ENCODE measurements at places on chromosomes 3 and 15.

DNA sequence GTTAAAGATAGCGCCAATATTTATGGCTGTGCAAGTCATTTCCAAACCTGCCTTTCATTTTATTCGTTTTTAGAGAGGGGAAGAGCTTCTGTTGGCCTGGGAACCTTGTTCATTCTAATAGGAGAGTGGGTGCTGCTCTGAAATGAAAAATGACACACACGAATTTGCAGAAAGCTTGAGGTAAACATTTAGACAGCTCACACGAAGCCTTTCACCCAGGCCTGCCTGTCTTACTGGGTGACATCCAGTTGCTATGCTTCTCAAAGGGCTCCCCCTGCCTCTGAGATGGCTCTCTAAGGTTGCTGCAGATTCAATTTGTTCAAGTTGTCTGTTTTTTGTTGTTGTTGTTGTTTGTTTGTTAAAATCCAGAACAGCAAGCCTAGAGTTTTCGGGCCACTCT, 18.2 kb downstream of the PEX5L start:
- no peak for DNase-seq

GRCh38 chr15:82944056-82944455, 8.5 kb downstream of the HOMER2 start:
- no peak for DNase-seq

DNA sequence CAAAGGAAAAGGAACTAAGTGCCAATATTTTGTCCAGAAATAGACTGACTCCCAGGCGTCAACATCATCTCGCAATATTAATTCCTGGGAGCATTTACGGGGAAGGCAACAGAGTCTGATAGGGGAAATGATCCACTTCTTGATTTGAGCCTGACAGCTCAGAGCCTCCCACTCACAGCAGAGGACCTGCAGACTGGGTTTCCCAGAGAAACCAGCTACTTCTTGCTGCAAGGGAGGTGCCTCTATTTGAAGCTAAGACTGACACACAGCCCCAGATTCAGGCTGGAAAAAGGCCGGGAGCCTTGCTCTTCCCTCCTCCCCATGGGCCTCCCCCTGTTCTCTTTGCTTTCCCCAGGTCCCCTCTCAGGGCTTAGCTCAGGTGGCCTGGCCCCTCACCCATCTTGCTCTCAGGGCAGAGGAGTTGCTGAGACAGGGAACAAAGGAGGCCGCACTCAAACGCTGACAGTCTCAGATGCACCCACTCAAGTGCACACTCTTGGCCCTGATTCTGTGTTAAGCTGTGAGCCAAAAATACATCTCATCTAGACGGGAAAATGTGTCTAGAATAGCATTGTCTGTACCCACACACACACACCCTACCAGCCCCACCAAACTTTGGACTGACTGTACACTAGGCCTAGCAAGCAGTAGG, 49.8 kb upstream of the DCLK3 start:
- no peak for DNase-seq

- no peak for DNase-seq
These were observed 23.1 kb downstream of the SYN2 start for GRCh38 chr3:12027184-12027846.

DNA sequence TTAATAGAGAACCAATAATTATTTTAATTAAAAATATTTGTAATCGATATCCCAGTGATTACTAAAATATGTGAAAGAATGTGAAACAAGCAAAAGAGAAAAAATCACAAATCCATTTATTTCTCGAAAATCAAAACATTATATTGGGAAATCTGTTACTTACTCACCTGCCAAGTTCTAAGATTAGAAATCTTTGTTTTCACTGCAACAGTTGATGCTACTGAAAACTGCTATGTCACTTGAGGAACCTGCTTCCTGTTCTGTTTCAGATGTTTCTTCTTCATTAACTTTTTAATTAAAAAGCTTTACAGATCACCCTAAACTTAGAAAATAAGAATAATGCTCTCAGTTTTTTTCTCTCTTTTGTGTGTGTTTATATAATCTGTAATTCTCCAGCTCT, 13.7 kb upstream of the DPH6 start:
- DNase-seq: no peak

- no peak for DNase-seq
These were observed 606.7 kb downstream of the PDCD6IP start for GRCh38 chr3:34405159-34405558.

DNA sequence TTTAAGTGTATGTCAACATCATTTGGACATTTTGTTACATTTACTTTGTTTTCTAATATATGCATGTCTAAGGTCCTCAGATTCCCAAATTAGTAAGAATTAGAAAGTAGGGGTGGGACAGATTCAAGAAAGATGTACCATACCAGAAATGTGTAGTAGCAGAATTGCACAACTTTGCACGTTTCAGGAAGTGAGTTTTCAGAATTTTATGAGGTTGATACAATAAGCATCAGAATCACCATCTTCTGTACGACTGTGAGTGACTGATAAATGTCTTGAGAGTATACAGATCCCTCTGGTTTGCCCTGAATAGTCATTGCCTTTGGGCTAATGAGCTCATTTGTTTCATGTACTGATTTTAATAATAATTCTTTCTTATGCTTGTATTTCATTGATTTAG, 9.3 kb downstream of the ARIH2 start:
- DNase-seq: no peak

DNA sequence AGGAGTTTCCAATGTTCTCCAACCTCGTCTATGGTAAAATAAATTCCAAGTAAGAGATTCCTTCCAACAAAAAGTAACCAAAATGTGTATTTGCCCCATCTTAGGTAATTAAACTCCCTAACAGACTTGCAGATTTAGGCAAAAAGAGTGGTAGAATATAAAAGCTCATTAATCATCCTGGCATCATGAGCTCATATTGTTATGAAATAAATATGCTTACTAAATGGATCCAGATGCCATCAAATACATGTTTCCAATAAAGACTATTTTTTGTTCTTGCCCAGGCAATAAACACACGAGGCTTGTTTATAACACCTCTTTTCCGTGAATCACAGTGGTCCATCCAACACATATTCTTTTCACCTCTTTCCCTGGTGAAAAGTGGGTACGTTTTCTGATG, 189.4 kb downstream of the THSD4 start:
- DNase-seq: no peak

- no peak for DNase-seq
These were observed 498 bp upstream of the SEMA4B start for GRCh38 chr15:90200534-90201129.

DNA sequence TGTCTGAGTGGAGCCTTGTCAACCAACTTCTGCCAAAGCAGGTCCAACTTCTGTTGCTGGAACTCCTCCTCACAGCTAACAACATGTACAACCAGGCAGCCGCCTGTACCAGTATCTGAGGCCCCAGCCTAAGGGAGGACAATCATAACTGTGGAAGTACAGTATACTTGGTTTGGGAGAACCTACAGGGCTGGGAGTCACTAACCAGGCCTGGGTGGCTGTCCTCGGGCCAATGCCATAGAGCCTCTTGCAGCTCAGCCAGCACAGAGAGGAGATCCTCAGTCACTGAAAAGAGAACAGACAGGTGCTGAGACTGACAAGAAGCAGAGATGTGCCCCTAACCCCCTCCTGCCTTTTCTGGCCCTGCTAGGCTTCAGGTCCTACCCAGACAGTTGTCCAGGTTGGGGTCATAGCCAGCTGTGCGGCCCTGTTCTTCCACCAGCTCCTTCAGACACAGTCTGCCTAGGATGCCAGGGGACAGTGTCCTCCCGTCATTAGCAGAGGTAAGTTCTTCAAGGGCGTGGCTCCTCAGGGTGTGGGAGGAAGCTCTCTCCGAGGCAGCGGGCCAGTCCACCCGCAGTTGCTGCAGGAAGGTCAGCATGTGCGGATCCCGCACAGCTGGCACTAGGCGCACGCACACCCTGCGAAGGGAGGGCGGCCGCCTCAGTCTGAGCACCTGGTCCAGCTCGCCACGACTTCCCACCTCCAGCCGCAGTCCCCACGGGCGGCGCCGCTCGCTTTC, 980 bp downstream of the DALRD3 start:
- DNase-seq: no peak

GRCh38 chr3:107942951-107943749, 147.7 kb downstream of the CD47 start:
- no peak for DNase-seq

GRCh38 chr3:190339130-190339529, 16.9 kb upstream of the CLDN1 start:
- no peak for DNase-seq

GRCh38 chr3:13718436-13718835, 161.4 kb downstream of the WNT7A start:
- no peak for DNase-seq

GRCh38 chr15:32899126-32899596, 181.4 kb downstream of the GREM1 start:
- DNase-seq: no peak

DNA sequence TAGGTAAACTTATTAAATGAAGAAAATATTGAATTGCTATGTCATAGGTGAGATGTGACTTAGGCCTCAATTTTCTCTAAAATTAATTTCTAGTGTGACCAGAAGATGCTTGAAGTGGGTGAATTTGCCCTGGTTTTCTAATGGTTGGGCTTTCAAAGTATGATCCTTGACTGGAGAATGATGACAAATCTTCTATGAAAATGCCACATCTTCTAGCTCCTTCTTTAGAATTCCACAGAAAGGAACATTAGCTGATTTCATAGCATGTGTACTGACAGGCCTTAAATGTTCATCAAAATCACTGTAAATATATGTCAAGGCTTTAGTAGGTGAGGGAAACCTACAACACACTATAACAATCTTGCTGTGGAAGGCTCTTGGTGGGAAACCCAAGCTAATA, 8.9 kb downstream of the ABI3BP start:
- DNase-seq: no peak

DNA sequence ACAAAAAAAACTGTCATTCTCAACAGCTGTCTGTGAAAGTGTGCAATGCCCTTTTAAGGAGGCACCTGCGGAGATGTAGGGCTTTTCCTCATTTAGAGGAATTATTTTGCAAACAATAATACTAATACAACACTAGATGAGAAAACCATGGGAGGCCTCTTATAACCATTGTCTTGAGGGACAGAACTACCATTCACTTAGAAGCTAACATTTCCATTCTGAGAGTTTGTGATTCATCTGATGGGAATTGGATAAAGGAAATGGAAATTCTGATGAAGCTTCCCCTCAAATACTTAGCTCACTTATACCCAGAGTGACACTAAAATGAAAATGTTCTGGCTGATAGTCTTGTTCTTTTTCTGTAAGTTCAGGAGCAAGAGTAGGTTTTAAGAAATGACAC, 147.7 kb downstream of the CADPS start:
- DNase-seq: no peak

DNA sequence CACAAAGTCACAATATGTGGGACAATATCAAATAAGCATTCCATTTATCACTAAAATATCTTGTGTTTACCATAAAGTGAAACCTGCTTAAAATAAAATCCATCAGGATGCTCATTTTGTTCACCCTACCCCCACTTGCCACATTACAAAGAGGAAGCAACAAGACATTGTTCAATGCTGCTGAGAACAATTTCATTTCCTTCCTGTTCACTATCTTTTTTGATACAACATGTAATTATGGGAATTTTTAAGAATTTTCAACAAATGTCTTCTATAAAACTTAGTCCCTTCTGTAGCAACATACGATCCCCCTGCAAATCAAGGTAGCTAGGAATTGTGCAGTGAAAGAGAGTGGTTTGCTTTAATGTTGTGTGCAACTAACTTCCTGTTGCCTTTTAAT, 34.9 kb upstream of the GPR160 start:
- no peak for DNase-seq

GRCh38 chr3:128081226-128081625, 29.0 kb downstream of the SEC61A1 start:
- DNase-seq: no peak

GRCh38 chr15:29681166-29681845, 141.0 kb downstream of the TJP1 start:
- DNase-seq: no peak

DNA sequence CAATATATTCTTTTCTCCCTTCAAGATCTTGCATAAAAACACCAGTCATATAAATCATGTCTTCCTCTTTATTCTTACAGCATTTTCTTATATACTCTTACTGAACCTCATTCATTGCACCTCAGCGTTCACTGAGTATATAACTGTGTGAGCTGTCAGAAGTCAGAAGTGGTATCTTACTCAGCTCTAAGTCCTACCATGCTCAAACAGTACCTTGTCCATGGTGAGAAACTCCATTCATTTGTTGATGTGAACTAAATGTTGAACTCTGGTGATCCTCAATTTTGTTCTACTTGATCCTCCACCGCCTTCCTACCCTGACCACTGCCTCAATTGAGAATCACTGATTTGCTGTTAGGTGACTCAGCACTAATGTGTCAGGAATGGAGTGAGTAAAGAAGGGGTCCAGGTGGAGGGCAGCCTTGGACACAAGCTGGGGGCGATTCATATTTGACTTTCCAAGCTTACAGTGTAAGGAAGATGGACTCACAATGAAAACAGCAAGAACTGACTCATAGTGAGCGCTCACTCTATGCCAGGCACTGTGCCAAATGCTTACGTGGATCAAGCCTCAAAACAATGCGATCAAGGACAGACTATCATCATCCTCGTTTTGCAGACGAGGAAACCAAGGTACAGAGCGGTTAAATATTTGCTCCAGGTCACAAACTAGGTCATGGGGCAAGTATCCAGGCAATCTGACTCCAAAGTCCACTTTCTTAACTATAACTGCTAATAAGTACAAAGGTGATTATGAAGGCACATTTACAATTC, 13.5 kb upstream of the ZFYVE19 start:
- no peak for DNase-seq

GRCh38 chr3:70516076-70516475, 203.6 kb upstream of the MDFIC2 start:
- DNase-seq: no peak

GRCh38 chr3:44016818-44017217, 224.9 kb upstream of the TOPAZ1 start:
- DNase-seq: no peak

DNA sequence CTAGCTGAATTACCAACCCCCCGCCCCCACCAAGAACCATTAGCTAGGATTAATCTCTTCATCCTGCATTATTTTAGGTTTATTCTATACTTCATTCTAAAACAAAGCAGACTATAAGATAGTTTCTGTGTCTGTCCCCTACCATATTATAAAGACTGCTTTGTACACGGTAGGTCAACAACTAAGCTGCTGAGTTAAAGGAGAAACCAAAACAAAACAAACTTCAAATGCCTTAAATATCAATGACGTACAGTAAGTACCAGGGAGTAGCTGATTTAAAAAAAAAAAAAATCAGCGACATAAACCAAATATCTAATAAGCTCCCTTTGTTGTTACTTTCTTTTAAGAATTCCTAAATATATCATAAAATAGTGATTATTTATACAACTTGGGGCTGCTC, 7.8 kb upstream of the VGLL4 start:
- no peak for DNase-seq

- no peak for DNase-seq
These were observed 205.0 kb downstream of the OPA1 start for GRCh38 chr3:193798051-193798450.

GRCh38 chr3:138213398-138214085, 26.4 kb downstream of the ARMC8 start:
- DNase-seq: no peak

- DNase-seq: no peak
These were observed 229.9 kb downstream of the SV2B start for GRCh38 chr15:91329914-91330313.

- no peak for DNase-seq
These were observed 52.8 kb downstream of the MGA start for GRCh38 chr15:41713047-41713446.

- no peak for DNase-seq
These were observed 1082.2 kb downstream of the NAALADL2 start for GRCh38 chr3:175941352-175941751.

All from NCI-H446 treated with DMSO at 0.1 percent for 48 hours (cell line).